PC-9 (cell line): ENCODE measurements at places on chromosomes 16 and 17. TPM values are rescaled to one million over a fixed set of nuclear protein-coding genes. Genes with fewer than 3 reads are reported as not detected.

The SRCIN1 gene
- 16.7 and 23.7 TPM in 2 replicates for total RNA-seq

- no peak for DNase-seq
Observed at GRCh38 chr17:56114469-56114868, 38.8 kb upstream of the ANKFN1 start.

- DNase-seq = no peak
Observed at GRCh38 chr16:81310045-81310644, 4.6 kb upstream of the GAN start.

- no peak for DNase-seq
Observed at GRCh38 chr16:88714420-88715302, 8.4 kb downstream of the CTU2 start.

GRCh38 chr17:8798176-8798845 is 854 bp downstream of the MFSD6L start:
- no peak for DNase-seq

DNA sequence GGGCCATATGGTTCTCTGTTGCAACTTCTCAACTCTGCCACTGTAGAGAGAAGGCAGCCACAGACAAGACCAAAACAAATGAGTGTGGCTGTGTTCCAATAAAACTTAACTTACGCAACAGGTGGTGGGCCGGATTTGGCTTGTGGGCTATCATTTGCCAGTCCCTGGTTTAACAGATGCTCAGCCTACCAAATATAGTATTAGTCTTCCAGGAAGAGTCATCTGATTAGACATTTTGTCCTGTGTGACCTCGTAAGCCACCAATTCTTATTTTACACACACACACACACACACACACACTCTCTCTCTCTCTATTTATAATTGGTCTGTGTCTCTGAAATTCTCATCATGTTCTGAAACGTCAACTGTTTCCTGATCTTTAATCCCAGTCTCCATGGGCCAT is 245.9 kb downstream of the XYLT1 start:
- no peak for DNase-seq

DNA sequence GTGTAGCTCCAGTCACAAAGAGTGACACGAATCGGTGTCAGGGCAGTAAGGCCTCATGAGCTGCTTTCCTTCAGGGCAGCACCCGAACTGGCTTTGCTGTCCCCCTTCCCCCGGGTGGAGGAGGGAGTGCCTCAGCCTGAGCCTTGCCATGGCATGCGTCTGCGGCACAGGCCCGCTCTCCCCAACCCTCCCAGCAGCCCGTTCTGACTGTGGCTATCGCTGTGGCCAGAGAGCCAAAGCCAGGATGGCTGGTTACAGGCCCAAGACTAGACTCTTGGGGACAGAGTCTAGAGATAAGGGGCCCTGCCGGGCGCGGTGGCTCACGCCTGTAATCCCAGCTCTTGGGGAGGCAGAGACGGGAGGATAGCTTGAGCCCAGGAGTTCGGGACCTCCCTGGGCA is 25.9 kb downstream of the CLUH start:
- no peak for DNase-seq

GRCh38 chr17:2983255-2983654 is 80.2 kb downstream of the OR1D5 start:
- no peak for DNase-seq

DNA sequence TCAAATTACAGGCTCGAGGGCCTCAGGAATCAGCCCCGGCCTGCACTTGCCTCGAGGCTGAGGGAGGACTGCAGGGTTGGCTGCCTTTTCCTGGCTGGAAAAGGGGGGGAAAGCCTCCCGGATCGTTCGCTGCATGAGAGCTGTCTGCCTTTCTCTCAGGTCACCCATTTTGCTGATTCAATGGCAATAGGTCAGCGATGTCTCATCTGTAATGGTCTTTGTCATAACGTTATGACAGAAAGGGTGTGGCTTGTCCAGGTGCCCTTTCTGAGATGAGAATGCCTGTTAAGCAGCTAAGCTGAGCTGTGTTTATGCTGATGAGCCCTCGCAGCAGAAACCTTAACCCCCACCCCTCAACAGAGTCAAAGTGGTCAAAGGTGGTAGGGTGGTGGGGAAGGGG is 81.8 kb downstream of the AKAP1 start:
- peak; percentile 10 for DNase-seq

DNA sequence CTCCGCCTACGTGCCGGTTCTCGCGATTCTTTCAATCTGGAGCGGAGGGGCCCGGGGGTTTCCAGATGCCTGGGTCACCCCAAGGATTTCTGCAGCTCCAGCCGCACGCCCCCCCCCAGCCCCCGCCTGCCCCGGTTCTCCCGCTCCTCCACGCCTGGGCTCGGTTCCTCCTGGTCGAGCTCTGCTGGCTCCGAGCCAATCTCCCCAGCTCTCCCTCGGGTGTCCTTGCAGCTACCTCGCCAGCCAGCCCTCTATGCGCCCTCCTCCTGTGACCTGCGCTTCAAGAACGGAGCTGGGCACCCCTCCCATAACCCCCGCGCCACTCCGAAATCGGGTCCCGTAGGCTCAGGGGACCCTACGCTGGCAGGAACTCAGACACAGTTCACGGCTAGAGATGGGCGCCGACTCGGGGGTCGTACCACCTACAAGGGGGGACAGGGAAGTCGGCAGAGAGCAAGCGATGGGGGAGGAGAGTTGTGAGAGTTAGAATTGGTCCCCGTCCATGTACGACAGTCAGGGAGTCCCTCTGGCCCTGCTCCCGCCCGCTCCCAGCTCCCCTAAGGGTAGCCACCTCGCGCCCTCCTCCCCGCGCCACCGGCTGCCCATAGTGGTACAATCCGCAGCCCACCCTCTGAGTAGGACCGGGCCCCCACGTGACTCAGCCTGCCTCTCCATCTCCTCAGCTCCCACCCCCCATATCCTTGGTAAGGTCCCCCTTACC is 961 bp downstream of the FGF11 start:
- DNase-seq = peak; percentile 51

- DNase-seq = no peak
Observed at GRCh38 chr17:21288571-21289017, 4.1 kb downstream of the MAP2K3 start.
